ENCODE measurements at places on chromosomes 13 and 19.

DNA sequence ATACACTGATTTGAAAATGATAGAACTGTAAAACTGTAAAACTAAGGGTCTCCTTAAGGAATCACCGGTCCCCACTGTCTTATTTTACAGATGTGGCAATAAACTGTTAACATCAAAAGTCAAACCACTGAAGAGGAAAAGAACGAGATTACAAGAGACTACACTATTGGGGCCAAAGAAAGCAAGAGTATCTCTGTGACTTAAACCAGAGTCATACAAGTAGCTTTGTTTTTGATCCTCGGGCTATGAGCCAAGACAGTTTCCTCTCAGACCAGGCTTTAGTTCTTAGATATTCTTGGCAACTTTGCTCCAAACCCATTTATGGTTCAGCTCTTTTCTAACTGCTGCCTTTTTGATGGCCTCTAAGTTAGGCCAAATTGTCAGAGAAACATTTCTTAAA is 113.8 kb downstream of the TBC1D4 start:
- no peak for DNase-seq

DNA sequence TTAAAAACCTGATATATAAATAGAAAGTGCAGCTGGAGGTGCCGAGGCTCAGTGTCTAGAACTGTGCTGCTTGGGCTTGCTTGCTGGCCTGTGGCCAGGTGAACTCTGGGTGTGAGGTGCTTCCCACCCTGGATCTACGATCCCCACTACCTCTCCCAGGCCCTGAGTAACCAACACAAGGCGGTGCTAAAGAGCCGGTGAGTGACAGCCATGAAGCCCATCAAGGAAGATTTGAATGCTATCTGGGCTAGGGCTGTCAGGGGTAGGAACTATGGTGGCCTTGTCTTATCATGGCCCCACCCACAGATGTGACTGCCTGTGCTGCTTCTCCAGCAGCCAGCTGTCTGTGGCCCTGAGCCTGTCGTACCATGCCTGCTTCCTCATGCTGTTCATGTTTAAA is 25.6 kb upstream of the ZNF91 start:
- no peak for DNase-seq

DNA sequence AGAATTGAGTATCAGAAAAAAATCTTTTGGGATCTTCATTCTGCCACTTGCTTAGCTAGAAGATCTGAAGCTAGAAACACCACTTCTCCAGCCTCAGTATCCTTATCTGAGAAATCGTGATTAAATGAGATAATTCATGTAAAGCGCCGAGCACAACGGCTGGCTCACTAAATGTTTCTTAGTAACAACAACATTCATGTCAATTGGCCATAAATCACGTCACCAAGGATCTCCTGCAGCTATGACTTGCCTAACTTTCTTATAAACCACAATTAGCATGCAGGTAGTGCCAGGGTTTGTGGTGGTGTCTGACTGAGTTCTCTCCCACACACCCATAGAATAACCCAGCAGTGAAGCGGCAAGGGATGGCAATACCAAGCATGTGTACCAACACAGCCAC is 501.3 kb downstream of the EFNB2 start:
- DNase-seq = no peak

DNA sequence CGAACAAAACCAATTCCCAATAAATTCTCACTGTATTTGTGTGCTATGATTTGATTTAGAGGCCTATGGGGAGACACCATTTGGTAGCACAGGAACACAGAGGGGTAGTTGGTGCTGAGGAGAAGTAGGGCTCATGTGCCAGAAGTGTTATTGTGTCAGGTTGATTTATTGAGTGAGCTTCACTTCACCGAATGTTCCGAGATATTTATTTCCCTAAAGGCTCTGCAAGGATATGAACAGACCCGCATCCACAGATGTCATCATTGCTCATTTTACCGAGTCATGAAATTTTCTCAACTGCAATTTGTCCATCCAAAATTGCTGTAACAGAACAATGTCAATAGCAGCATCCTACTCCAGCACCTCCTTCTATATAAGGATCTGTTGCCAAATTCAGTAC is 69.5 kb downstream of the DACH1 start:
- no peak for DNase-seq

- no peak for DNase-seq
Measured at GRCh38 chr19:18128044-18128443, 24.9 kb upstream of the PIK3R2 start.

DNA sequence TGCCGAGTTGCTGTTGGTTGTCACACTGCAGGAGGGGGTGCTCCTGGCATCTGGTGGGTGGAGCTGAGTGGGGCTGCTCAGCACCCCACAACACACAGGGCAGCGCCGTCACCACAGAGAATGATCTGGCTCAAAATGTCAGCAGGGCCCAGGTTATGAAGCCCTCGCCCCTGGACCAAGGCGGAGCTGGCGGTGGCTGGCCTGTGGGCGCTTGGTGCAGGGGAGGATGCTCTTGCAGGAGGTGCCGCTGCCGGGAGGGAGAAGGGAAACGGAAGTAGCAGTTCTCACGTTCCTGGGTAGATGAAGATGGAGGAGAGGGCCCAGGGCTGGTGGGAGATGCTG is 14.2 kb upstream of the LENG8 start:
- DNase-seq = no peak

DNA sequence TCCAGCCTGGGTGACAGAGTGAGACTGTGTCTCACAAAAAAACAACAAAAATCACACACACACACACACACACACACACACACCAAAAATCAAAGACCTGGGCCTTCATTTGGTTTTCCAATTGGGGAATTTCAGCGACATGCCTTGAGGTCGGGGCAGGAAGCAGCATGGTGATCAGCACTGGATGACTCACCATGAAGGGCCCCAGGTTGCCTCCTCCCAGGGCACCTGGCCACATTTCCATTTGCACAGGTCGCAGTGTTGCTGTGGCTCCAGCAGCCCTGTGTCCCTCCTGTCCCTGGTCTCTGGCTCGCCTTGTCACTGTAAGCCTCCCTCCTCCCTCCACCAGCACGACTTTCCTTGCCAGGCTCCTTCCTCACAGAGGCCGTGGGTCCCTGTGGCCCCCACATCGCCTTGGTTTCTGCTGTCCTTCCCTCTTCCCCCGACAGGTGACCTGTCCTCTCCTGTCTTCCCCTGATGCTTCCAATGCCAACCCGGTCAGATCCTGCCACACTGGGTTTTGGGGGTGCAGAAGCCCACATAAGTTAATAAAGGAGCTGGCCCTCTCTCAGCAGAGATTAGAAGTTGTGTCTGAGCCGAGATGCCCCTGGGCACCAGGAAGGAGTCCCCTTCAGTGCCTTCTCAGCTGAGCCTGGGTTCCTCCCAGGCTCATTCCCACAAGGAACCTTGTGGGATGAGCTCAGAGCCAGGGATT is 66.7 kb downstream of the GPR12 start:
- DNase-seq = no peak

- no peak for DNase-seq
Measured at GRCh38 chr13:95039415-95039814, 261.8 kb downstream of the ABCC4 start.

DNA sequence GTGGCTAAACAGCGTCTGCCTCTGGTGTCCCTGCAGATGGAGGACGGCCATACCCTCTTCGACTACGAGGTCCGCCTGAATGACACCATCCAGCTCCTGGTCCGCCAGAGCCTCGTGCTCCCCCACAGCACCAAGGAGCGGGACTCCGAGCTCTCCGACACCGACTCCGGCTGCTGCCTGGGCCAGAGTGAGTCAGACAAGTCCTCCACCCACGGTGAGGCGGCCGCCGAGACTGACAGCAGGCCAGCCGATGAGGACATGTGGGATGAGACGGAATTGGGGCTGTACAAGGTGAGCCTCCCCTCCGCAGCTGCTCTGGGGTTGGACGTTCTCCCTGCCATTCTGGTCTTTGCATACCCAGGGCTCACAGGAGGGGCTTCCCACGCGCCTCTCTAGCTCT is 19.9 kb downstream of the UHRF1 start:
- DNase-seq = no peak

DNA sequence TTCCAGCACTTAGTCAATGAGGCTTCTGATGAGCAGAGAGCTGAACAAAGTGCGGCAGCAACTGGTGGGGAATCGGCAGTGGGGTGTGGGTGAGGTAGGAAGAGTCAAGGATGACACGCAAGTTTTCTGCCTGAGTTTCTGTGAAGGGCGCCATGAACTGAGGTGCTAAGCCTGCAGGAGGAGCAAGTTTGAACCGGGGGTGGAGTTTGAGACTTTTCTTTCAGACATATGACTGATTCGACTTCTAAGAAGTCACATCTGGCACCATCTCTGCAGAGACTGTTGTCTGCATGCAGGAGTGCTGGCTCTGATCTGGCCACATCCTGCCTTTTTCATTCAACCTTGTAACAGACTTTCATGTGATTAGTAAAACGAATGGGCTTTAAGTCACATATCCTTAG is 14.8 kb upstream of the GPI start:
- peak; percentile 70 for DNase-seq

DNA sequence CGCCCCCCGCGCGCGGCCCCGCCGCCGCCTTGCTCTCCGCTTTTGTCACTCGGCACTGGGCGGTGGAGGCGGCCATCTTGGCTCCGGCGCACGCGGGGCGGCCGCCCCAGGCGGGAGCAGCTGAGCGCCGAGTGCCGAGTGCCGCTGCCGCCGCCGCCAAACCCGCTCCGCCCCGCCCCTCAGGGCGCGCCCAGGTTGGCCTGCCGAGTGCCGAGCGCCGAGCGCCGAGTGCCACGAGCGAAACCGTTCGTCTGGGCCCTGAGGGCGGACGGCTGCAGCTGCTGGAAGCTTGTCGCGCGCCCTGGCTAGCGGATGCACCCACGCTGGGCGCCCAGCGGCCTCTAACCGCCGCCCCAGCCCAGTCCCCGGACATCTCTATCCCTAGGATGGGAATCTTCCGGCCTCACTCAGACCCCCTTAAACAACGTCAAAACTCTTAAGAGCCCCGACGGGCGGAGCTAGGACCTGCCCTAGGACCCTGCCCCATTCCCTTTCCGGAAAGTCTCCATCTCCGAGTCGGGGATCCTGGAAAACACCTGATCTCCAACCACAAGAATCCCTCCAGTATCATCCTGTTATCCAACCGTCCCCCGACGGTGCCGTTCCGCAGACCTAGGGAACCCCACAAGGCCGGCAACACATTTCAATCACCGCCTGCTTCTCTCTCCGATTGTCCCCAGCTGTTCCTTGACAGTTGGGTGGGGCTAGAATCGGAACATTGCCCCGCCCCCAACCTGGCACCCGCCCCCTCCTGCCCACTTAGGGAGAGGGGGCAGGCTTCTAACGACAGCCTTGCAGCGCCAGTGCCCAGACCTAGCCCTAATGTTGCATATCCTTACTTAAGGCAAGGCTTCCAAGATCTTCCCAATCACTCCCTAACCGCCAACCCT is 14.1 kb upstream of the AKAP8L start:
- peak; percentile 91 for DNase-seq

DNA sequence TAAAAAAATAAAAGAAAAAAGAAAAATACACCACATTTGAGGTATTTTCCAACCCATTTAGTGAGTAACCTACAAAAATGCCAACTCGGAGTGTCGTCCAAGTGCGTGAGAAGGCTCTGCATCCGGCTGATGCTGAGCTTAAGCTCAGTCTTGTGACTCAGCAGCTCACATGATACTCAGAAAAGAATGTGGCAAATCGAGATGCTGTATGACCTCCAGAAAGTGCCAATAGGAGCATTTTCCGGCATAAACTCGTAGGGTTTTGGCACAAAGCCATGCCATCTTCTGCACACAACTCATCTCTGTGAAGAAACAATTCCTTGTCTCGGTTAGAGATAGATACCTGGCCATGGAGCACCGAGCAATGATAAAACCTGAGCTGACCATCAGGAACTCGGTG is 58.5 kb downstream of the TRPM4 start:
- no peak for DNase-seq

- no peak for DNase-seq
Measured at GRCh38 chr13:113411216-113412023, 41.9 kb downstream of the ADPRHL1 start.

DNA sequence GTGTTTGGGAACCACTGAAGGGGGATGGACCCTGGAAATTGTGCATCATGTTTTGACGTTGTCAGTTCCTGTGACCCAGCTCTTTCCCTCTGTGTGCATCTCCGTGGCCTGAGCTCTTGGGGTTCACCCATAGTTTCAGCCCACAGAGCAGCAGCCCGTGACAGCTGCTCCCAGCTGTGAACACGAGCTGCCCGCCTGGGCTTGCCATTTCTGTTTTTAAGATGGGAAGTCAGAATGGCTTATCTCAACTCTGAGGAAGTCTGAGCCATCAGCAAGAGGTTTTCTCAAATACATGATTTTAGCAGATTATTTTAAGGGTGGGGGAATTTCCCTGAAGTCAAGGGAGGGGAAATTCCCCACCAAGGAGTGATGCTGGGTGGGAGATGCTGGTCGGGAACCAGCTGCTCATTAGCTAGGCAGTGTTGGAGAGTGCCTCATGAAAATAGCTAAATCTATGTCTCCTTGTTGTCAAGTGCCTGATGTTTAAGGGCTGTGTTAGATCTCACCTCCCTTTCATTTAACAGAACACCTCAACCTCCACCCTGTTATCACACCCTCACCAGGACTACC is 34.8 kb upstream of the C1QTNF9 start:
- DNase-seq = peak; percentile 74

DNA sequence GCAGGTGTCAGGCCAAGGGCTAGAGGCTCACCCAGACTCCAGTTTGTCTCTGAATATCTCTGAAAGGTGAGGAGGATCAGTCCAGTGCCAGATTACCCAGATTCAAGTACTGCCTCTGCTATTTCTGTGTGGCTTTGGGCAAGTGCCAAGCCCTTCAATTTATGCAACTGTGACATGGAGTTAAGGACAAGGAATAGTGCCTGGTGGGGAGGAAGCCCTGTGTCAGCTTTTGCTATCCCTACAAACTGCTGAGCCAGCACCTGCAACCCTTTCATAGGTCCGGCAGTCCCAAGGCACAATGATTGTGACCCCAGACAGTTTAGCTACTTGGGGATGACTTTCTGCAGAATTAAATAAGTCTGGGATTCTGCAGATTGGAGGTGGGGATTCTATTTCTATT is 123.0 kb downstream of the KL start:
- no peak for DNase-seq

- no peak for DNase-seq
Measured at GRCh38 chr19:16938211-16938610, 49.4 kb downstream of the F2RL3 start.
